ENCODE measurements at places on chromosomes 13 and 19. TPM values are rescaled to one million over a fixed set of nuclear protein-coding genes. Genes with fewer than 3 reads are reported as not detected.

- DNase-seq: no peak
Measured at GRCh38 chr19:976476-976875, 7.7 kb upstream of the WDR18 start.

The NMRK2 gene
- total RNA-seq: not detected

DNA sequence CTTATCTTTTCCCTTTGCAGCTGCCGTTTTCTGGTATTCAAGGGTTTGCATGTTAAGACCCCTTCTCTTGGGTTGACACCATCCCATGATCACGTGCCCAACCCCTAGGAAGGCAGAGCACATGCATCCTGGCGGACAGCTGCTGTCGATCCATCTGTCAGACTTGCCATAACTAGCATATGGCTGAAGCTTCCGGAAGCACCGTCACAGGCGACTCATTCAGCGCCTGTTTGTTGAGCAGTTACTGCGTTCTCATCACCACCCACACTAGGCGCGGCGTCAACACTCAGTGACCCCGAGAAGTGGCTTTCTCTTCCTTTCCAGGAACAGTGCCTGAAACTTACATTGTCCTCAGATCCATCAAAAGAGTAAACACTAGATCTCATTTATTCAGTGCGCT, 93.6 kb downstream of the SOX1 start:
- DNase-seq: no peak

- no peak for DNase-seq
Measured at GRCh38 chr13:110221406-110222117, 85.4 kb downstream of the COL4A1 start.

GRCh38 chr13:36124236-36124822, 6.9 kb downstream of the DCLK1 start:
- DNase-seq: peak; percentile 76

- no peak for DNase-seq
Measured at GRCh38 chr13:105341256-105341655, 1194.2 kb downstream of the EFNB2 start.

DNA sequence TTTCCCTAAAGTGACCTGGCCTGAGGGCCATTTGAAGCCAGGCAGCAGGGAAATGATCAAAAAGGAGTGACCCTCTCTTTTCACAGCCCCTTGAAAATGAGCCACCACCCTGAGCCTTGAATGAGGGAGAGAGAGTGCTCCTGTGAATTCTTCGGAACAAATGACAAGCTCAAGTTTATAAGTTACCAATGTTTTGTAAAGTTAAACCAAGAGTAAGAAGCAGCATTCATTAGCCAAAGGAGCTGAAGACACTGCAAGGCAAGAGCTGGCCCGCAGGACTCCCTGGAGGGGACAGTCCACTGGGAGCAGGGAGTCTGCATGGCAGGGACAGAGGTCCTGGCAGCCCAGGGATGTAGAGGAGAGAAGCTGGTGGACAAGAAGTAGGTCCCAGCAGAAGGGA, 16.7 kb upstream of the CCNP start:
- DNase-seq: no peak

The PLK5 gene
- not detected for total RNA-seq

DNA sequence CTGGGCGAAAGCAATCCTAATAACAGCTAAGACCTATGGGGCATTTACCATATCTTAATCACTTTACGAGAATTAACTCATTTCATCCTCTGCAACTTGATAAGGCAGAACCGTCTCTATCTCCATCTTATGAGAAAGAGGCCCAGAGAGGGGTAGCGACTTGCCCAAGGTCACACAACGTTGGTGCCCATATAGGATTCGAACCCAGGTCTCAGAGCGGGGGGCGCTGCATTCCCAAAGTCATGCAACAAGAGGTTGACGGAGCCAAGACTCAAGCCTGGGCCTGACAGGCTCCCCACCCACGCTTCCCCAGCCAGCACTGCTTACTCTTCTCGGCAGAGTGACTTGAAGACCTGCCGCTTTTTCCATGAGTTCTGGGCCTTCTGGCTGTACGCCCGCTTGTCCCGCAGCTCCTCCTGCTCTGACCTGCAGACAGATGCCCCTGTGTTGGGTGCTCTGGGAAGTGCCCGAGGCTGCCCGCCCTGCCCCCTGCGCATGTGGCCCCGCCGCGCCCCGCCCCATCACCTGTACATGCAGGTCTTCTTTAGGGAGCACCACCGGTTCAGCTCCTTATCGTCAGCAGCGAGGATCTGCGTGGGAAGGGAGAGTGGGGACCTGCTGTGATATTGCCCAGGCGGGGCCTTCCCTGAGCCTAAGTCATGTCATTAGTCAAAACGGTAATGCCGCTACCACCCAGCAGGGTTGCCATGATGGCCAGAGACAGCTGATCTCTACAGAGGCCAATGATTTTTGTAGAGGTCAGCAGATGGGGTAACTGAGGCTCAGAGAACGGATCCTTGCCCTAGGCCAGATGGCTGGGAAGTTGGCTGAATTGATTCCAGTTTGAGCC, 10.8 kb downstream of the KRI1 start:
- DNase-seq: no peak

GRCh38 chr13:67229481-67230403, at the start of gene PCDH9:
TSS of gene PCDH9 (minus strand) at chr13:67230336. CDS start at chr13:67228440, 1,896 bp downstream.
- DNase-seq: no peak

All from Daoy (cell line).